ENCODE measurements at places on chromosomes 13 and 19. TPM values are rescaled to one million over a fixed set of nuclear protein-coding genes. Genes with fewer than 3 reads are reported as not detected.

GRCh38 chr19:11708457-11708856 is 30.3 kb downstream of the ZNF823 start:
- DNase-seq = no peak

- DNase-seq = no peak
Measured at GRCh38 chr19:28960586-28960985, 252.4 kb downstream of the UQCRFS1 start.

DNA sequence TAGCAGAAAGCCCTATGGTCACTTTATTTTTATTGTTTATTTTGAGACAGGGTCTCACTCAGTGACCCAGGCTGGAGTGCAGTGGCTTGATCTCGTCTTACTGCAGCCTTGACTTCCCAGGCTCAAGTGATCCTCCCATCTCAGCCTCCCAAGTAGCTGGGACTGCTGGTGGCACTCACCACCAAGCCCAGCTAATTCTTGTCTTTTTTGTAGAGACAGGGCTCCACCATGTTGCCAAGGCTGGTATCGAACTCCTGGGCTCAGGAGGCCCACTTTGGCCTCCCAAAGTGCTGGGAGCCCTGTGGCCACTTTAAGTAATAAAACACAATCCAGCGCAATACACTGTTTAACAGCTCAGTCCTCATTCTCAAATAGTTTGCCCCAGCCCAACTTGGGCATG is 69.3 kb downstream of the NUFIP1 start:
- DNase-seq = no peak

- peak; percentile 95 for DNase-seq
Measured at GRCh38 chr19:7681340-7682174, 924 bp downstream of the TRAPPC5 start.

DNA sequence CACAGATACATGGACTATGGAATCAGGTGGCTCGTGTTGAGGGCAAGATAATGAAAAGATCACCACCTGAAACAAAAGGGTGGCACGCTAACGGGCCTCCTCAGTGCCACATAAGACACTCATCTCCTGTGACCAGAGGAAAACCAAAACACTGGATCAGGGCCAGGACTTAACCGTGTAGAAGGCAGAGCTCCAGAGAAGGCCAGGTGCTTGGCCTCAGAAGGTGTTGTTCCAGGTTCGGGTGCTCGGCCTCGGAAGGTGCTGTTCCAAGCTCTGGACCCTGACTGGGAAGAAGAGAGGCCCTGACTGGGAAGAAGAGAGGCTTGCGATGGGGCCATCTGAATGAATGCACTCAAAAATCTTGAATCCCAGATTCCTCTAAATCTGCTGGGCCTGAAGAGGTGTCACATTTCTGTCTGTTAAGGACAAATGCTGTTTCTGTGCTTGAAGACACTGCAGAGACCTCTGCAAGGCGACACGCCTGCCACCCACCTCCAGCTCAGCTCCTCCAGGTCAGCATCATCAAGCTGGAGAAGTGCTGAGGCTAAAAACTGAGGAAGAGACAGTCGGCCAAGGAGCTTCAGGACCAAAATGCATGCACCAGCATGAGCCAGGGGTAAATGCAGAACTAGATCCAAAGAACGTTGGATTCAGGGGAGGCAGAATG is 2.7 kb upstream of the RASA3 start:
- no peak for DNase-seq

DNA sequence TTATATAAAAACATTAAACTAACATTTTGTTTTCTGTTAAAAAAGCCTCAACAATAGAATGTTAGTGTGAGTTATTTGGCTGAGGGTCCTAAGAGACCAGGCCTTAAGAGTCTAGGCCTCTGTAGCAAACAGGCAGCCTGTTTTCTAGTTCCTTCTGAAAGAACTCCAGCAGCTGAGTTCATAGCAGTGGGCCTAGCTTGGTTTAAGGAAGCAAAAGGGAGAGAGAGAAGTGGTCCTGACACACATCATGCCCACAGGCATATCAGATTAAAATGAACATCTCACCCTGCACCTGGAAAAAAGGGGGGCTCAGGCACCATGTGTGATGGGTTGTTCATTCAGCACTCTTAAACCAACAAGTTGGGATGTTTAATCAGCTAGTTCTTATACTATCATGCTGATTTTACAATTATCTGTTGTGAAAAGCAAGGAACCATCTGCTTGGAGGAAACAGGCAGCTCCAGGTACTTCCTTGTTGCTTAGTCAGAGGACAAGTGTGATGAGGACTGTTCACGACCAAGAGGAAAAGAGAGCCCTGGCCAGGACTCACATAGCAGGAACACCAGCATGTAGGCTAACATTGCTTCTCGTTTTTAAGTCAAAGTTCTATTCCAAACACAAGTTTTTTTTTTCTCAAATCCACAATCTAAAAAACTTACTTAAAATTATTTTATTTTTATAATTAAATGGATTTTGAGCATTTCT is 81.3 kb upstream of the FRY start:
- no peak for DNase-seq

GRCh38 chr19:1911098-1911497 is 5.9 kb downstream of the ADAT3 start:
- DNase-seq = no peak

GRCh38 chr19:34666200-34666957 is 10.6 kb downstream of the SCGB2B2 start:
- DNase-seq = no peak

GRCh38 chr13:49399801-49400472 is 43.9 kb downstream of the CAB39L start:
- no peak for DNase-seq

DNA sequence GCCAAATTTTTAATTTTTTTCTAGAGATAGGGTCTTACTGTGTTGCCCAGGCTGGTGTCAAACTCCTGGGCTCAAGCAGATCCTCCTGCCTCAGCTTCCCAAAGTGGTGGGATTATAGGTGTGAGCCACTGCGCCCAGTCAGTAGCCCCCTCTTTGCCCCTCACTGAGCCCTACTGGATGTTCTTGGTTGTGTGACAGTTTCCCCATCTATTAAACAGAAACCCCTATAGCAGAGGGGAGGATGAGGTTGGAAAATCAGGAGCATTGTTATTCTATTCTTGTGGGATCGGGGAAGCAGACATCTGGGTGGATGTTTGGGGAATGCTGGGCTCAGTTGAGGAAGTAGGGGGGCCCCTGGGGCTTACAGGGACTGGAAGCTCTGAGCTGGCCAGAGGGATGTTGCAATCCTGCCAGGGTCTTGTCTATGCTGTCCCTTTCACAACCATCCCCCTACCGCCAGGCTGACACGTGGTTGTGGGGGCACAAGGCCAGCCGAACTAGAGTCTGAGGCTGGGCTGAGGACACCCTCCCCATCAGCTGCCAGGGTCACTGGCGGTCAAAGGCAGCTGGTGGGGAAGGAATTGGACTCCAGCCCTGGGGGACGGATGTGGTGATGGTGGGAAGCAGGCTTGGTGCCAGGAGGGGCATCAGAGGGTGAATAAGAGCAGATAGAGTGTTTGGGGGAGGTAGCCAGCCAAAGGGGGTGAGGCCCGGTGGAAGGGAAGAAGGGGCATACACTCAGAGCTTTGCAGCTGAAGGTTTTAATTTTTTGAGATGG is 10.9 kb downstream of the APOC1 start:
- peak; percentile 44 for DNase-seq

- peak; percentile 28 for DNase-seq
Measured at GRCh38 chr19:17116996-17117702, 41.6 kb downstream of the MYO9B start.

DNA sequence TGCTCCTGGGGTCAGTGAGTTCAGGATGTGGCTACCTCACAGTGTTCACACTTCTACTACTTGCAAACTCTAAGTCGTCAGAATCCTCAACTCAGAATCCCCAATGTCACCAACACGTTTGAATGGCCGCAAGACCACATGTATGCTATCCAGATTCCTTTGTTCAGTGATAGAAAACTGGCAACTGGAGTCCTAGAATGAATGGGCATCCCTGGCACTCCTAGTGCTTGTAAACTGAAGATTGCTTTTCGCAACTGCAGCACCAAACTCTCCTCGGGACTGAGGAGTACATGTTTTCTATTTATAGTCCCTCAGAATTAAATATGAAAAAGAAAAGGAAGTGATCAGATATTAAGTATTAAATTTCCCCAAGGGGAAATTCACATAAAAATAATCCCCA is 4.9 kb downstream of the SMAD9 start:
- DNase-seq = no peak

Gene TIMM50
- 66.7 TPM for total RNA-seq

Gene C1QTNF9B
- not detected for total RNA-seq

Gene ZNF284
- 2.9 TPM for total RNA-seq

Gene SLC5A5
- total RNA-seq = not detected

Gene ZNF77
- total RNA-seq = 0.76 TPM

All from GM23248 (cell line).